ENCODE measurements at places on chromosomes 11 and 22.
A peak's percentile ranks its signal among the peaks of the same experiment; 100 is the strongest.

DNA sequence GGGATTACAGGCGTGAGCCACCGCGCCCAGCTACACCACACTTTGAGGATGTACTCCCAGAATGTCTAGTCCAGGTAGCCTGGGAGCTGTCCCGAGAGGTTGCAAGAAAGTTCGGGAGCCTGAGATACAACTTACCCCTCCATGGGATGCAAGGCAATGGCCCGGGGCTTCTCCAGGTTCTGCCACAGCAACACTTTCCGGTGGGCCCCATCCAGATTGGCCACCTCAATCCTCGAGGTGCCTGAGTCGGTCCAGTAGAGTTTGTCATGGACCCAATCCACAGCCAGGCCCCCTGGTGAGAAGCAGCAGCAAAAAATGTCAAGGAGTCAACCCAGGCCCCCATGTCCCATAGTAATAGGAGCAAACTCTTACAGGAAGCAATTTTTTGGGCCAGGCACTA is 25.5 kb downstream of the LRP4 start:
- DNase-seq: no peak

DNA sequence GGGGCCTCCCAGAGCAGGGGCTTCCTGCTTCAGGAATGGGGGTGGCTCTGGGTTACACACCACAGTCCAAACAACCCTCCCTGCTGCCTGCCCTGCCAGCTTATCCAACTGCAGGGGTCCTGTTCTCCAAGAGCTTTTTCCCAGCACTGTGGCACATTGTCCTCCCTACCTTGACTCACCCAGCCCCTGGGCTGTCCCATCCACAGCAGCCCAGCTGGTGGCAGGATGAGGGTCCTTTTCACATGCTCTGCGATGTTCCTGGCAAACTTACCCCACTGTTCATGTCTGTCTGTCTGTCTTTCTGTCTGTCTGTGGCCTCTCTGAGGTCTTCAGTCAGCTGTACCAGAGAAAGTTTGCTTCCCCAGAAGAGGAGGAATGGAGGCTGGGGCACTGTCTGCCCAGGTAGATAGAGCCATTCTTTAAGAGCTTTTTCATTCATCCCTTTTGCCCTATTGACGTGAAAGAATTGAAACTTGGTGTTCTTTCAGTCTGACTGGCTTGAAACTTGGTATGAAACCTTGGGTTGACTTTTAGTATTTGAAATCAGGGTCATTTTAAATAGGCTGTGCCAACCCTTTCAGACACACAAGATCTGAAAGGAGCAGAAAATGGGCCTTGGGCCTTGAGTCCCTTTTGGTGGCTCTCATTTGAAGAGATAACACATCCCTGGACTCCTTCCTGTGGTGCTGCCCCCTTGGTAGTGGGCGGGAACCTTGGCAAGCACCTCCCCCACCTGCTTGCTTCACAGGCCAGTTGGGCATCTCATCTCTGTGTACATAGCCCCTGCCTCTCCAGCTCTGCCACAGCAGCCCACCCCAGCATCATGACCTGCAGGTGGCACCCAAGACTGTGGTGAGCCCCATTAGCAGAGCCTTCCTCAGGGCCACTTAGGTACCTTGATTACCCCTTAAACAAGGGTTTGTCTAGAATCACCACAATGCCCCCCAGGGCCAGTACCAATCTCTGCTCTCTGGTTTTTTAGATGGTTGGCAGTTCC is 74.6 kb upstream of the SUSD2 start:
- DNase-seq: peak; percentile 22

DNA sequence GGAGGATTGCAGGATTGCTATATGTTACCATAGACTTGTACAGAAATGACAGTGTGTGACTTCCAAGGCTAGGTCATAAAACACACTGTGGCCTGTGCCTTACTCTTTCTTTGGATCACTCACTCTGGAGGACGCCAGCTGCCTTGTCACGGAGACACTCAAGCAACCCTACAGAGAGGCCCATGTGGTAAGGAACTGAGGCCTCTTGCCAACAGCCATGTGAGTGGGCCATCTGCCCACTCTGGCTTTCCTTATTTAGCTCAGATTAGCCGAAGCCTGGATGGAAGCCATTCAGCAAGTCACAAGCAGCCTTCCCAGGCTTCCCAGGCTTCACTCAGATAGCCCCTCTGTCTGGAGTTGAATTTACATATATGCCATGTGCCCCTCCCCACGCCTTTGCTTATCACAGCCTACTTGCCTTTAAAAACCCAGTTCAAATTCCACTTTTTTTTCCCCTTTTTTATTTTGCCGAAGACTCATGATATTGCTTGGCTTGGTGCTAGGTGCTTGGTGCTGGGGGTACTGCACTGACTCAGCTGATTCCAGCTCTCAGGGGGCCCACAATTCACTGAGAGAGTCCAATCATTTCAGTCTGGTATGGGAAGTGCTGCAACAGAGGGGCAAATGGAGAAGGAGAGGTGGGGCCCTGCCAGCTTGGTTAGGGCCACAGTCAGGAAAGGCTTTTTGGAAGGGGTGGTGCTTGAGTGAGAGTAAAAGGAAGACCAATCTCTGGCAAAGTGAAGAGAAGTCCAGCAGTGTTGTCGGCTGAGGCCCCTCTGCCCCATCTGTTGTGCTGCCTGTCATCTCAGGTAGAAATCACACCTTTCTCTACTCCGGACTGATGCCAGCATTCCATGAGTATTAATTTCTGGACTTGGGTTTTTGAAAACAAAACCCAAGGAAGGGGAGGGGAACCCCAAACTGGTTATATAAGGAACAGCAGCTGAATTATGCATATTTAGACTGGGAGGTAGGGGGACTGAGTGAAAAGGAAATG is 14.5 kb upstream of the P4HA3 start:
- no peak for DNase-seq

DNA sequence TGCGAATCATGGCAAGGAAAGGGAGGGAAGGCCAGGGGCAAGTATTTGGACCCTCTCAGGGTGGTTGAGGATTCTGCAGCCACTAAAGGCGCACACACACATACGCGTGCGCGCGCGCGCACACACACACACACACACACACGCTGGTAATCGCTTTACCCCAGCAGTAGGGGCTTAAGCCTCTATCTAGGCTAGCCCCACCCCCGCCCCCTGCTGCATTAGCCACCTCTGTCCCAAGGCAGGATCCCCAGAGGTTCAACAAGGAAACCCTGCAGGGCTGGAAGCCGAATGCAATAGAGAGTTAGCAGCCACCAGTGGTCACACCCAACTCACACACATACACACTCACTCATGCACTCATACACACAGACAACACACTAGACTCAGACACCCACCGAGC is 28.6 kb upstream of the ELFN2 start:
- DNase-seq: no peak

DNA sequence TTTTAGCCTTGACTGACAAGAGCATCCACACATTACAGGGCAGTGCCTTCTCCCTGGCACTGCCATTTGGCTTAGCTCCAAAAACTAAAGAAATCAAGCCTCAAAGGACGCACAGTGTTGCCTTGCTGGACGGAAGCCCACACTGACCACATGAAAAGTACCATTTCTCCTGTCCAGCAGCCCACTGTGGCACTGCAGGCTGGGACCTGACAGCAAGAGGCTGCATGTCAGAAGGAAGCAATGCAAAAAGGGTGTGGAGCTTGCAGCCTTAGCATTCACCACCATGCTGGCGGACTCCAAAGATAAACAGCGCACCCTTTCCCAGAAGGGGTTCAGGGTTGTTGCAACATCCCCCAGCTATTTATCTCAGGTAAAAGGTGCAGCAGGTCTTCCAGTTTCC is 109.3 kb upstream of the BMAL1 start:
- DNase-seq: no peak

DNA sequence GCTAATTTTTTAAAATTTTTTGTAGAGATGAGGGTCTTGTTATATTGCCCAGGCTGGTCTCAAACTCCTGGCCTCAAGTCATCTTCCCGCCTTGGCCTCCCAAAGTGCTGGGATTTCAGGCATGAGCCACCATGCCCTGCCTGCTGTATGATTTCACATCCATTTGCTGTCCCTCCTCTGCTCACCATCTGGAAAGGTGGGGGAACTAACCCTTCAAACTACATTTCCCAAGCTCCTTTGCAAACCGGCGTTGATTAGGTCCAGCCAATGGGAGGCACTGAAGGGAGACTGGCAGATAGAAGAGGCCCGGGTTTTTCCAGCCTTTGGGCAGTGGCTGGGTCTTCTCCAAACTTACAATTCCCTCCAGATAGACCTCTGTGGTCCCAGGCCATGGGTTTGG is 19.3 kb downstream of the RFPL1 start:
- DNase-seq: no peak

Measured in activated CD4-positive, alpha-beta T cell treated with anti-CD3 and anti-CD28 coated beads for 1 hour (primary cell).